NCI-H1417 (cell line): ENCODE measurements at places on chromosomes 12 and 14.

DNA sequence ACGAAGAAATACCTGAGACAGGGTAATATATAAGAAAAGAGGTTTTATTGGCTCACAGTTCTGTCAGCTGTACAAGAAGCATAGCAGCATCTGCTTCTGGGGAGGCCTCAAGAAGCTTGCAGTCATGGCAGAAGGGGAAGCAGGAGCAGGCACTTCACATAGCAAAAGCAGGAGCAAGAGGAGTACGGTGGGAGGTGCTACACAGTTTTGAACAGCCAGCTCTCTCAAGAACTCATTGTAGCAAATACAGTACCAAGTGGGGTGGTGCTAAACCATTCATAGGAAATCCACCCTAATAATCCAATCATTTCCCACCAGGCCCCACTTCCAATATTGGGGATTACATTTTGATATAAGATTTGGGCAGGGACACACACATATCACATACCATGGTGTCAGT, 8.0 kb downstream of the TMTC3 start:
- DNase-seq, result no peak

GRCh38 chr12:10067264-10067663, 31.5 kb downstream of the CLEC1A start:
- DNase-seq, result no peak

DNA sequence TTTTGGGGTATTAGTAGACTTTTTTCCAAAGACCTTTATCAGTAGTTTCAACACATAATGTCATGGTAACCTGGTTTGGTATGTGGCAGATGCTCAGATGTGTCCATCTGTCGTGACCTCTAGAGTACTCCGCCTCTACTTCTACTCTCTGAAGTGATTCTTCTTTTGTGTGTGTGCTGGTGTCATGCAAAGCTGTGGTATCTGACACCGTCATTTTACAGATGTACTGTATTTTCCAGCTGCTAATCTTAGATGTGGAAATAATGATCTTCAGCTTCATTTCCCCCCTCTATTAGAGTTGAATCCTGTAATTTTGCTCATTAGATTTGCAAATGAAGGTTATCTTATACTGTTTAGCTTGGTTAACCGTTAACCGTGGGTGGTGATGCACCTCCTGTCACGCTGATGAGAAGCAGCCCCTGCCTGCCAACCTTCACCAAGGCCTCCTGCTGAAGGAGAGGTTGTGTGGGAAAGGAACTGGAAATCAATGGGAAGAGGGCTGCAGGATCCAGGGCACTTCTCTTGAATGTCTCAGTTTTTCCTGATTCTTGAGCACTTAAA, 222.4 kb upstream of the AMIGO2 start:
- no peak for DNase-seq

- DNase-seq, result no peak
Observed at GRCh38 chr14:69045857-69046475, 66.9 kb upstream of the ACTN1 start.

DNA sequence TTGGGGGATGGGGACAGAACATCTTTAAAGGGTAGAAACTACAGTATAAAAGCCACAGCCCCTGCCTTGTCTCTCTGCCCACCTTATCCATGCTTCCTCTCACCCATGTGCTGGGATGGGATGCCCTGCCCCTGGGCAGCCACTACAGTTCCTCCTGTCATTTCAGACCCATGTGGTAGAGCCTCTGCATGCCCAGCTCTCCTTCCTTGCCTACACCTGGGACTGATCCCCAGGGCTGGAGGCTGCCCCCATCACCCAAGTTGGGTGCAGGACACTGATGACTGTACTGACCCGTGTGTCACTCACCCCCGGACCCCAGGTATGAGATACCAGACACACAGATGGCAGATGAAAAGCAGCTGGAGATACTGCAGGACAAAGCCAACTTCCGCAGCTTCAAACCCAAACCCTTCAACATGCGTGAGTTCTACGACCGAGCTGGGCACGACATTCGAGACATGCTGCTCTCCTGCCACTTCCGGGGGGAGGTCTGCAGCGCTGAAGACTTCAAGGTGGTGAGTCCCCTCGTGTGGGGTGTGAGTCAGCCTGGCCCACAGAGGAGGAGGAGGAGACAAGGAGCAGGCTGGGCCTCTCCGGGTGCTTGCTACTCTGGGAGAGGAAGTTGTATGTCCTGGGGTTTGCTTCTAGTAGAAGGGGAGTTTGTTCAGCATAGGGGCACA, 2.2 kb downstream of the ASIC1 start:
- DNase-seq, result no peak

DNA sequence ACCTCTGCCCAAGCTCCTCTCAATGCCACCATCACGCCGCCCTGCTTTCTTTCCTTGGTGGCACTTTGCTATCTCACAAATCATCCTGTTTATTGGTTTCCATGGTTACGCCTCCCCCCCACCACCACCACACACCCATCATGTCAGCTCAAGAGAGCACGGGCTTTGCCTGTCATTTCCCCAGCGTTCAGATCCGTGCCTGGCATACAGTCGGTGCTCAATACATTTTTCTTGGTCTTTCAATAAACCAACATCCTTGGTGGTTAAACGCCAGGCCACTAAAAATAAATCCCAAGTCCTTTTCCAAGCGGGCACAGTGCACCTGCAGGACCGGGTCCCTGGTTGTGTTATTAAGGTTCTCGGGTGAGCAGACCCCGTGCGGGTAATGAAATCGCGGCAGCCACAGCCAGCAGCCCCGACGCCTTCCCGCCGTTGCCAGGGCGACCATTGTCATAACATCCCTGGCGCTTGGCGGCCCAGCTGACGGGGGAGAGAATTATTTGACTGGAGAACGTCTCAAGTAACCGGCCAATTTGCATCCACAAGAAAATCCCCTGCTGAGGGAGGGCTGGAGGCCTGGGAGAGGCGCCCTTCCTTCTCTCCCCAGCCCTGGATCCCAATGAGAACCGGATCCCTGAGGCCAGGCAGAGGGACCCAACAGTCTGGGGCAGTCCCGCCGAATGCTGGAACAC, 92.9 kb downstream of the KSR2 start:
- DNase-seq, result peak; percentile 96

DNA sequence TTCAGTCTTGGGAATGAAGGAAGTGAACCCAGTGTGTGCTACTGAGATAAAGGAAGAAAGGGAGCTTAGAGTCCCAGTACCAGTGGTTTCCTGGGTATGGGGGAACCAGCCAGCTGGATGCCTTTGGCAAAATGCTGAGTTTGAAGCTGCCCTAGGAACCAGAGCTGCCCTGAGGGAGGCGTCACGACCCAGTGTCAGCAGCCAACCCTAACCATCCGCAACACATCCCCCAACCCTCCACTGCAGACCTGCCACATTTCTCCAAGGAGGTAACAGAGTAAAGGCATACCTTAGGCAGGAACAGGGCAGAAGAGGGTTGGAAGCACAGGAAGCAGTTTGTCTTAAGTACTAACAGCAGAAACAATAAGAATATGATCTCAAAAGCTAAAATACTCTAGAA, 28.6 kb downstream of the PRDM4 start:
- no peak for DNase-seq
